Right lung (tissue), 10 donors: ENCODE measurements at places on chromosomes 1 and 21. TPM values are rescaled to one million over a fixed set of nuclear protein-coding genes. Genes with fewer than 3 reads are reported as not detected.

TMEM82 gene
- polyA plus RNA-seq = 0.16 TPM

CD1E gene
- 0.22 TPM for polyA plus RNA-seq

HTR6 gene
- not detected for polyA plus RNA-seq

S100A9 gene
- 19.0 TPM for polyA plus RNA-seq

LMX1A gene
- not detected for polyA plus RNA-seq

S100A8 gene
- polyA plus RNA-seq = 12.1 TPM

DNA sequence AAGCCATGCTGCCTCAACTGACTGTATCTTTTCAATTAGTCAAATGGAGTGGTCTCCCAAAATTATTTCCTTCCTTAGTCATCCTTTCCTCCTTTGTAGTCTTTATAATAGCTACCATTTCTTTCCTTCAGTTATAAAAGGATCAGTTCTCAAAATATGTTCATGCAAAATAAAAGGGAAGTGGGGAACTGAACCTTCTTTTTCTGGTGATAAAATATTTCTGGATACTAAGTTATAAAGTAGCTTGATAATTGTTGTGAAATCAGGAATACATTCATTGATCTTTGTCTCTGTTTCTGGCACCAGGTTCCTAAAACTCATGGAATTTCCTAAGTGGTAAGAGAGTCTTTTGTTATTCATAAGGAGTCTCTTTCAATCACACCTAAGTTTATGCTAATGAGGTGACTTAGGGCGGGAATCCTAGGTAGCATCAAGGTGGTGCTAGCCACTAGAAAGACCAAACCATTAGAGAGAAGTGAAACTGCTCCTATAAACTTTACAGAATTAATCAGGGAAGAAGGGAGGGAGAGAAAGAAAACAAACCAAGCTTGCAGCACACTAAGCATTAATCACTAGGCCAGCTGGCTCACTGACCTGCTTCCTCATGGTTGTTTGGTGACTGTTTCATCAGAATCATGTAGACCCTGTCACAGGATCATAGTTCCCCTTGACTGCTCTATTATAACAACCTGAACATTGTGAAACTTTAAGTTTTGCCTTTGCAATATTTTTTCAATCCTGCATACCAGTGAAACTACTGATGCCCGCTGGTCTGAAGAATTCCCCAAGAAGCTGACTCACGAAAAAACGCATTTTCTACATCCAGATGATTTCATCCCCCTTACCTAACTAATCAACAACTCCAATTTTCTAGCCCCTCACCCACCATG is 161.6 kb upstream of the PTBP2 start:
- DNase-seq = no peak

- no peak for DNase-seq
These were observed 32.3 kb downstream of the SHISAL2A start for GRCh38 chr1:52665006-52665941.

- no peak for DNase-seq
These were observed 10.5 kb upstream of the PGD start for GRCh38 chr1:10388387-10388715.

- DNase-seq = peak; percentile 36
These were observed 150.6 kb downstream of the RWDD3 start for GRCh38 chr1:95384567-95384966.

DNA sequence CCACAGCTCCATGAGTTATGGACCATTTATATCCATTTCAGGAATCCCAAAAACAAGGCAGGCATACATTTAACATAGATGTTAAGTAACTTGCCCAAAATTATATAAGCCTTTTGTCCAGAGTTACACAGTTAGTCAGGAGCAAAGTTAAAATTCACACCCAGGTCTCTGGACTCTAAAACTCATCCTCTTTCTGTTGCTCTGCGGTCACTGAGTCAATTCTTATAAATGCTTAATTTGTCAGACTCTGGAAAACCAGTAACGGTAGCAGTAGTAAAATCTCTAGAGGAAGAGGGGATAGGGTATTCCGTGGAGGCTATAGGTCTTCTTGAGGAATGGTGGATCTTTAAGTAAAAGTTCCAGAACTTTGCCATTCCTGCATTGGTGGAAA is 223.6 kb upstream of the JUN start:
- no peak for DNase-seq

GRCh38 chr1:3000214-3000613 is 21.1 kb upstream of the ACTRT2 start:
- no peak for DNase-seq

- DNase-seq = no peak
These were observed 138.2 kb upstream of the BRINP3 start for GRCh38 chr1:190615818-190616217.

DNA sequence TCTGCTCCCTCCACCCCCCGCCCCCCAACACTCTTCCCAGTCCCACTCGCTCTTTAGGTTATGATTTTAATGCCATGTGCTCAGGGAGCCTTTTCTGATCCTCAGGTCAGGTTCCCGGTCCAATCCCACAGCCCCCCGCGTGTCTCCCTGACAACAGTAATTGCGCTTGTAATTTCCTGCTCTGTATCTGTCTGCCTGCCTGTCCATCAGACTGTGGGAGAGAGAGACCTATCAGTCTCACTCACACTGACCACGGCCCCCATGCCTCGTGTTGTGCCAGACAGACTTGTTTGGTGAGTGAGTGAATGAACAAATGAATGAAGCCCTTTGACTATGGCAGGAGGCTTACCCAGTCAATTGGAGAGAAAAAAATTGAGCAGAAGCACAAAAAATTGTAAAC is 50.8 kb upstream of the ECE1 start:
- DNase-seq = no peak

GRCh38 chr1:33339413-33339812 is 18.5 kb upstream of the A3GALT2 start:
- DNase-seq = no peak

- DNase-seq = no peak
These were observed 22.3 kb downstream of the ABCA4 start for GRCh38 chr1:94098585-94099111.

DNA sequence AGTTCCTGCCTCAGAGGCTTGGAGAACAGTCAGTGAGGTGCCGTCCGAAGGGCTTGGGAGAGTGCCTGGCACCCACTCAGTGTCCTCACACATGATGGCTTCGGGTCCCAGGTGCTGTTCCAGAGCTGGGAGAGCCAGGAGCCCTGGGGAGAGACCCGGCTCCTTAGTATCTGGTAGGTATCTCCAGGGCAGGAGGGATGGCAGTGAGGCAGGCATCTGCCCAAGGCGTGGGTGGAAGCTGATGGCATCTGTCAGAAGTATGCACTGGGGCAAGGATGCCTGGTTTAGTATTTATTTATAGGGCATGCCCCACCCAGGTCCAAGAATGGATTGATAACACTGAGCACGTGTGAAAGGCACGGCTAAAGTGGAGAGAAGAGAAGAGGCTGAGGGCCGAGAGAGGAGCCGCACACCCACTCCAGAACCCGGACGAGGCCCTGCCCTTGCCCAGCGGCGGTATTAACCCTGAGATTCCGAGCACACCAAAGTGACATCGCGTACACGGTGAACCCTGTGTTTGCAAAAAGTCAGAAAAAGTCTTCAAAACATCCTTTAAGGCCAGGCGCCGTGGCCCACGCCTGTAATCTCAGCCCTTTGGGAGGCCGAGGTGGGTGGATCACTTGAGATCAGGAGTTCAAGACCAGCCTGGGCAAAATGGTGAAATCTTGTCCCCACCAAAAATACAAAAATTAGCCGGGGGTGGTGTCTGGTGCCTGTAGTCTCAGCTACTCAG is 2.4 kb downstream of the TP73 start:
- no peak for DNase-seq

- DNase-seq = peak; percentile 20
These were observed 53.8 kb downstream of the MACF1 start for GRCh38 chr1:39258146-39258924.

- no peak for DNase-seq
These were observed 11.2 kb upstream of the RCOR3 start for GRCh38 chr1:211247921-211248320.

DNA sequence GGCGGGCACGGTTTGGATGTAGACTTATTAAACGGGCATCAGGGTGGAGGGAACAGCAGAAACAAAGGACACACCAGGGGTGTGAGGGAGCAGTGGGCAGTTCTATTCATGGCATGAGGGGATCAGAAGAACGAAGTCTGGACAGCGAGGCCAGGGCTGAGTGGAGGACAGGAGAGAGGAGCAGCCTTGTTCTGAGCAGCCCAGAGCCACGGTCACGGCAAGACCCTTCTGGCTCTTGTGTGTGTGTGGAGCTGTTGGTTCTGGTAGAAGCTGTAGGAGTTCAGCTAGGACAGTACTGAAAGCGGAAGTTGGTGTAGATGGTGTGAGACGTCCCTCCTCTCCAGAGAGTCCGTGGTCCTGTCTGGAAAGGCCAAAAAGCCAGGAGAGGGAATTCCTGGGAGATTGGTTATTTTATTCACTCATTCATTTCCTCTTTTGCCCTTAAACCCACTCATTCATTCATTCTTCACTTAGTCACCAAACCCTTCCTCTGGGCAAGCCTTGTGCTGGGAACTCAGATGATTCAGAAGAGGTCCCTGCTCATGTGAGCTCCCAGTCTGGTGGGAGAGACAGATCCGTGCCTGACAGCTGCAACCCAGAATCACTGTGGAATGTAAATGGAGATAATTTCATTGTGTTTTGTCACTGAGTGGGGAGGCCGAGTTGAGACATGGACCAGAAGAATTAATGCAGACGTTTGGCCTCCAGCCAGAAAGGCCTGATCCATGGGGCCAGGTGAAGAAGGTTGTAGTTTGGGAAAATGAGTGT is 4.1 kb upstream of the ACOT11 start:
- no peak for DNase-seq

DNA sequence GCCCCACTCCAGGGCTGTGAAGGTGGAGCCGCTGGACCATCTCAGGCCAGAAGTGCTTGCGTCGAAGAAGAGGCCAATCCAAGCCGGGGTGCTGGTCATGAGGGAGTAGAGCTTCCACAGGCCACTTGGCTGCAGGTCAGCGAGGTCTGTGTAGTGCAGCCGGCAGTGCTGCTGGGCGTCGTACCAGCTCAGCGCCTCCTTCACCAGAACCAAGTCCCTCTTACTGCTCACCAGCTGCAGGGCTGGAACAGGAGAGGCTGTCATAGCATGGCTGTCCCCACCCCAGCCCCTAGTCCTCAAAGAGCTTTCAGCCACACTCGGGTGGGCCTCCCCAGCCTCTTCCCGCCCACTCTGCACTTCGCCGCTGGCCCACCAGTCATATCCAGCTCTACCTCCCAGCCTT is 2.2 kb downstream of the CLEC20A start:
- DNase-seq = no peak

DNA sequence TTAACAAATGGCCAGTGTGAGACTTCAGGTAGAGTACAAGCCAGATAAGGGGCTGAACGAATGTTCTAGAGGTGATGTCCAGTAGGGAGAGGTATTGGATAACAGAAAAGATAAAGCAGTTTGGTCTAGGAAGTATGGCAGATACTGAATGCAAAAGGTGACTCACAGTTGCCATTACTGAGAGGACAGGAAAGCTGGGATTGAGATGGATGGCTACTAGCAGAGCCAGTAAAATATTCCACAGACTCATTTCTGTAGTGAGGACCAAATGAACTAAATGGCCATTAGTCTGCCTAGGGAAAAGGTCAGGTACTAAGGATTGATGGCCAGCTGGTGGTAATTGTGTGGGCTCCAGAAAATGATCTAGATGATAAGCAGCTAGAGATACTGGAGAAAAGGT is 11.5 kb downstream of the MACO1 start:
- DNase-seq = no peak

DNA sequence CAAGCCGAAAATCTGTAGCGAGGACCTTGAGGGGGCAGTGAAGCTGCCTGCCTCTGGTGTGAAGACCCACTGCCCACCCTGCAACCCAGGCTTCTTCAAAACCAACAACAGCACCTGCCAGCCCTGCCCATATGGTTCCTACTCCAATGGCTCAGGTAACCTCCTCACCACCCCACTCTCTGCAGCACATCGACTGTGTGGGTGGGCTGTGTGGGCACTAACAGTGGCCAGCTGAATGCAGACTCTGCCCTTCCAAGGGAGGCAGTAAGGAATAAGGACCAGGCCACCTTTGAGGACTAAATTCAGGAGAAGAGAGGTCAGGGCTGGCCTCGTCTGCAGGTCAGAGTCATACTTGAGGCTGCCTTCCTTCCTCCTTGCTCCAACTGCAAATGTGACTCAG is 25.5 kb upstream of the SARS1 start:
- no peak for DNase-seq

DNA sequence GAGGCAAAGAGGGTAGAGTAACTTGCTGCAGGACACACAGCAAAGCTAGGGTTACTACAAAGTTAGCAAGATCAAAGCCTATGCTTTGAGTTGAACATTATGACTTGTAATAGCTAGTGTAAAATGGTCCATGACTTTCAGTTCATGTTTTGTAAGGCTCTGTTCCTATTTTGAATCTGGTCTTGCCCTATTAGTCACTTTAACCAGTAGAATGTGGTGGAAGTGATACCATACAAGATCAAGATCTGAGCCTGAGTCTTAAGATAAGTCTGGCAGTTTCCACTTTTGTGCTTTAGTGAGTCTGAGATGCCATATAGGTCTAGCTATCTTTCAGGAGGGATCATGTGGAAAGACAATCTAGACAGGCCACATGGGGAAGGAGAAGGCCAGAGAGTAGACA is 282.1 kb upstream of the BRINP3 start:
- DNase-seq = no peak

DNA sequence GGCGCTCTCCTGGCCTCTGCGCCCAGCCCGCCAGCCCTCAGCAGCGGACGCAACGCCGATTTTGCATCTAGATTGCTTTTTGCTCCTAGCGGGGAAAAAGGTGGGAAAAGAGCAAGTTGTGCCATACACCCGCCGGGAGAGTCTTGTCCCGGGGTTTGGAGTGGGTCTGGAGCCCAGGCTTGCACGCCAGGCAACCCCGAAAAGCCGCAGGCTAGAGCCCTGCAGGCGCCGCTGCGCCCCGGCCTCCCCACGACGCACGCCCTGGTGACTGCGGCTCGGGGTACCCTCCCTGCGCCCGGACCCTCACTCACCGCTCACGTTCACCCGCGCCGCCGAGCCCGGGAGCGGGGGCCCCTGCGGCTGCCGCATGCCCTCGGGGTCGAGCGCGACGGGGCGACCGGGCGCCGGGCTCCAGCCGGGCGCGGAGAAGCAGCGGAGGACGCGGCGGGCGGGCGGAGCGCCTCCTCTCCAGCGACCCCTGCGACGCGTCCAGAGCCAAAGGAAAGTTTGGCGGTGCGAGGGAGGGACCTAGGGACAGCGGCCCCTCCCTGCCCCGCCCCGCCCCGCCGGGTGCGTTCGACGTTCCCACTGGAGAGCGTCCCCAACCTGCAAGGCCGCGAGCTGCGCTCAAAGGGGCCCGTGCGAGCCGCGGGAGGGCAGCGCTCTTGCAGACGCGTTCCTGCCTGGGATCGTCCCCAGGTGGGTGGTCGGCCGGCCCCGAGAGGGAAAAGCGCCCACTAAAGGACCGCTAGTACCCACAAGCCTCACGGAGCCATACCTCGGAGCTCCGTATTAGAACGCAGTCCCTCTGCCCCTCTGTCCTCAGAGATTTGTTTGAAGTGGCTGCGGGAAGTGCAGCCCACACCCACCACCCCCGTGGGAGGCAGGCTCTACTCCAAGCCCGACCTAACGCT is at the start of gene LPAR3:
TSS of gene LPAR3 (minus strand) at position 502 of the 914 bp plus-strand sequence. CDS start 27,086 bp downstream, outside the sequence.
- DNase-seq = peak; percentile 27
